ENCODE measurements at places on chromosomes 16 and 17.

DNA sequence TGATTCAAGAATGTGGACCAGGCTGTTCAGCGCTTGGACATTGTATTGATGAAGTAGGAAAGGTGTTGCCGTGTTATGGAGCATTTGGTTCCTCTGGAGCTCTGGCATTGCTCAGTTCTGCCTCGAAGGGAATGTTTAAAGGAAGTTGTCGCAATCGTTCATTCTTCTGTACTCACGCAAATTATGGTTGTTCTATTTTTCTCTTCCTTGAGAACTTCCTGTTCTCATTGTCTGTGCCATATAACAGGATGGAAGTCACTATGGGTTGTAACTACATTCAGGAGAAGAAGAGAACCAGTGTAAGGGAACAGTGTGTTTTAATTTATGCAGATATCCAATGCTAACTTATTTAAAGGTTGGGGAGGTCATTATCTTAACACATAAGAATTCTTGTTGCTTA, 13.0 kb downstream of the PCTP start:
- DNase-seq = peak; percentile 74

DNA sequence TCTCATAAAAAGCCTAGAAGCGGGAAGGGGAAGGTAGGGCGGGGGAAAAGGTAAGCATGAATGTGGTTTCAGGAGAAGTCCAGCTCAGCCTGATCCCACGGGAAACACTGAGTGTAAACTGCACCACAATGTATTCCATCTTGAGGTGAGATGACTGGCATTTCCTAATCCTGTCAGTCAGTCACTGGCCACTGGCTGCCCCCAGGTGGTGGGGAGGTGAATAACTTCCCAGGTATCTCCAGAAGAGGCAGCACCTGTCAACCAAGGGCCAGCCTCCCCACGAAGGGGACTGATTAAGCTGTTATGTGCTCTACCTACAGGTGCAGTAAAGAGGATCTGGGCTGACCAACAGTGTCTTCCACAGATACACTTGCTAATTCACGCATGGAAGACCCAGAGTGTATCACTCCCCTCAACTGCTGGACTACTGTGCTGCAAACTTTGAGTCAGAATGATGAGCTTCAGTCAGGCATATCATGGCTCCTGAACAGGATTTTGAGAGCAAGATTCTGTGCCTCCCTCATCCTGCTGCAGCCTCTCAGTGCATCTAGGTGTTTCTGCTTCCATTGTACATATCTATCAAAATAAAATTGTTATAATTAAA, 108.5 kb upstream of the CCL2 start:
- no peak for DNase-seq

GRCh38 chr16:68070806-68071517, 14.2 kb upstream of the NFATC3 start:
- DNase-seq = no peak

DNA sequence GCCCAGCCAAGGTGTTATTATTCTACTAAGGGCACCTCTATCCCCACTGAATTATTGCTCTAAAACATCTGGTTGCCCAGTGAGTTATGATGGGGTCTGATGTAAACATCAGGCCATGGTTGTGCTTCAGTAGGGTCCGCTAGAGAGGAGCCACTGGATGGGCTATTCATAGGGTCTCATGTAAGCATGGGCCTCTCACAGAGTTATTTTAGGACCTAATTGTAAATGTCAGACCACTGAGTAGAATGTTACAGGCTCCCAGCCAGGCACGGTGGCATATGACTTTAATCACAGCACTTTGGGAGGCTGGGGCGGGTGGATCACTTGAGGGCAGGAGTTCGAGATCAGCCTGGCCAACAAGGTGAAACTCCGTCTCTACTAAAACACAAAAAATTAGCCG, 5.3 kb downstream of the RAPGEFL1 start:
- no peak for DNase-seq

GRCh38 chr17:32498391-32498790, 11.6 kb downstream of the CDK5R1 start:
- DNase-seq = no peak

DNA sequence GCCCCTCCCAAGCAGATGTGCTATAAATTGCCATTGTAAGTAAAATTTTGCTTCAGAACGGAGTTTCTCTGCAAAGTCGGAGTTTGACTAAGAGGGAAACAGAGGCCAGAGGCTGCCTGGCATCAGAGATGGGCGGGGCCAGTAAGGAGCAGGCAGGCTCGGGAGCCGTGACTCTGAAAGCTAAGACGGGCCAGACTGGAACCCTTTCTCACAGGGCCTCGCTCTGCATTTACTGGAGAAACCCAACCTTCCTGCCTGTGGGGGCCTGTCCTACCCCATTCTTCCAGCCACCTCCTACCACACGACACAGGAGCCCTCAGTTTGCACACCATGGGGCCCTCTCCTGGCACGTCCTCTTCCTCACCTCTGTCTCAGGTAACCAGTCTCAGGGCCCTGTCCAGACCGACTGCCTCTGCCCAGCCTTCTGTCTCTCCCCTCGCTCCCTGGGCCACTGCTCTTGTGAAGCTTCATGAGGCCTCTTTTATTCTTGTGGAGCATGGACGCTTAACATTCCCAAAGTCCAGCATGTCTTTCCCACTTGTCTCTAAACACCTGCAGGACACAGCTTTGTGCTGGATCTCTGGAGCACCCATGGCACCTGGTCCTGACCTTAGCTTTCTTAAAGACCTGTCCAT, 48.4 kb upstream of the ACSF3 start:
- DNase-seq = no peak
